Uterus (tissue), 4 donors: ENCODE measurements at places on chromosomes 12 and 14. TPM values are rescaled to one million over a fixed set of nuclear protein-coding genes. Genes with fewer than 3 reads are reported as not detected.

ACADS gene
- total RNA-seq: 12.5 TPM

KRT82 gene
- not detected for total RNA-seq

GYS2 gene
- total RNA-seq: not detected

KCNJ8 gene
- 7.1 TPM for total RNA-seq

TAS2R8 gene
- total RNA-seq: not detected

KCNMB4 gene
- total RNA-seq: 11.0 TPM

DNA sequence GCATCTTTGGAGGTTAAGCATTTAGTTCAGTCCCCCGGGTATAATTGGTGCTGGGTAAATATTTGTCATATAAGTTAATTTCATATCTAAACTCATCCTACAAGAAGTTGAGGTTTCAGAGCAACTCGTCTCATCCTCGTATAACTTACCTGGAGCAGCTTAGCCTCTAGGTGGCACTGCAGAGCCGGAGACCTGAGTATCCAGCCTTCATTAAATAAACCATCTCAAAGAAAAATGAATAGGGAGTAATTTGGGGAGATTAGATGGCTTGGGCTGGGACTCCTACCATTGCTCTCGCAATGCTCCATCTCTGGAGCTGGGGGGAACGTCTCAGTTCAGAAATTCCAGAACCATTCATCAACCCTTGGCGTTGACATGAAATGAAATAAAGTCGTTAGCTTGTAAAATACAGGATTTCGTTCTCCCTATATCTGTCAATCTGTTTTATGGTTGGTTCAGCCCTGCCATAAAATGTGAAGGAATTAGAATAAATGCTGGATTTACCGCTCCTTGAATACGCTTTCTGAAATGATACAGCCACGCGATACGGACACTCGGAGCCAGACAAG is 122.9 kb upstream of the TMEM132D start:
- no peaks in the 10 kb centered on the region for H3K27me3 ChIP-seq
- no peaks in the 10 kb centered on the region for H3K4me1 ChIP-seq
- H3K36me3 ChIP-seq: no peaks in the 10 kb centered on the region
- no peak overlapping the region for H3K27ac ChIP-seq
- no peak overlapping the region for H3K4me3 ChIP-seq

DNA sequence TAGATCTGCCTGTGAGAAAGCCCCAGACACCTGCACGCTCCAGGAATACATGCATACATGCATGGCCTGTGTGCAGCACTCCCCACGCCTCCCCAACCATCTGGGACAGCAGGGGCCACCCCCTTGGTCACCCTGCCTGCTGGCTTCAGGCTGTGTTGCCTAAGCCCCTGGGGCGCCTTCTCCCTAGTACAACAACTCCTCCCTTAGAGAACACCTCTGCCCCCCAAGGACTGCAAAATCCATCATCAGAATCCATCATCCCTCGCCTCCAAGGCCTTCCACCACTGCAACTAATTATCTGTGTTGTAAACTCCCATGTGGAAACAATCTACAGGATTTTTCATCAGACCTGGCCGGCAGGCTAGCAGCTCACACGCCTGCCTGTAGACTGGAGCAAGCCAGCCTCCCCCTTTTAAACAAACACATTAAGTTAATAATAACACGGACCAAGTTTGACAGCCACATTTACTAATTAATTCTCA is 36.8 kb downstream of the ZFP36L1 start:
- no peaks in the 10 kb centered on the region for H3K36me3 ChIP-seq
- DNase-seq: peak; percentile 50
- peak overlapping the region; percentile 5 for H3K27ac ChIP-seq
- no peak overlapping the region for H3K4me3 ChIP-seq
- H3K27me3 ChIP-seq: no peaks in the 10 kb centered on the region

DNA sequence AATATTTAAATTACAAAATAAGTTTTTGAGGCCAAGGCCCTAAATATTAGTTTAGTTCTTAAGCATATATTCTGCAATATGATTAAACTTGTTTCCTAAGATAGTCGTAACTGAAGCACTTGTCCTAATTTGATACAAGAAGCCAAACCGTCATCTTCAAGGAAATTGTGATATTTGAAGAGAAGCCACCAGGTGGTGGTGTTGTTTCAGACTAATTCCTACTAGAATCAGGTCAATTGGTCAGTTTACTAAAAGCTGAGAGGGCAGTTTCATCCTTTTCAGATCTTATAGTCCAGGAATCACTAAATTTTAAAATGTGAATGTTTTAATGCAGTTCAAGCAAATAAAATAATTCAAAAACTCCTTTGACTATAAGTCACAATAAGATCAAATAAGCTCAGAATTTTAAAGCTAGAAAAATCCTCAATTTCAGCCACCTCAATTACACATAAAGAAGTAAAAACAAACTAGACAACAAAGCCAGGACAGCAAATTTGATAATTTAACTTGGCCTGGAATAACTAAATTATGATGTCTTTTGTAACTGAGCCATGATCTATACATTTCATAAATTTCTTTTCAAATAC is 7.1 kb upstream of the ARL1 start:
- no peak overlapping the region for H3K27ac ChIP-seq
- no peak overlapping the region for H3K4me3 ChIP-seq
- H3K4me1 ChIP-seq: no peaks in the 10 kb centered on the region

DNA sequence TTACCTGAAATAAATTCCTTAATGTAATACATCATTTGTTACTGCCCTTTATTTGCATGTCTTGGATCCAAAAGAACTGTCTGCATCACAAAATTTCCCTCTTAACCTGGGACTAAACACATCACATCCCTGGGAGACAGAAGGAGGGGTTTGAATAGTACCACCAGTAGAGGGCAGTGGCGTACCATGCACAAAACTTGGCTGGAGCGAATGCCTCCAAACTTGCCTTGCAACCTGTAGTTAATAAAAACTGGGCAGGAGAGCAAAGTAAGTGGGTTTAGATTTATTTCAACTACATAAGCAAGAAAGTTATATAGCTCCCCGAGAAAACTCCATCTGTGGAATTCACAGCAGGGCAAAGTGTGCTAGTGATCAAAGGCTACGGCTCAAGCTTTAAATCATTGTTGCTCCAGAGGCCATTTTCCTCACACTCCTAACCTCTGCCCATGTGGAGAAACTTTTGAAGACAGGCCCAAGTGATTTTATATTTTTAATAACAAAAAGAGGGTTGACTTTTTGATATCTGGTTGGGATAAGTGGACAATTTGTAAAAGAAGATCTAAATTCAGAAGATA is 1176.7 kb upstream of the SEL1L start:
- H3K27ac ChIP-seq: no peak overlapping the region
- peak; percentile 38 for DNase-seq
- no peaks in the 10 kb centered on the region for H3K36me3 ChIP-seq
- no peaks in the 10 kb centered on the region for H3K27me3 ChIP-seq
- H3K4me3 ChIP-seq: no peak overlapping the region

- no peaks in the 10 kb centered on the region for H3K36me3 ChIP-seq
- H3K27ac ChIP-seq: peak overlapping the region; percentile 19
- H3K4me1 ChIP-seq: no peaks in the 10 kb centered on the region
- DNase-seq: no peak
Observed at GRCh38 chr14:24986206-24986893, 63.6 kb downstream of the STXBP6 start.

GRCh38 chr14:68688872-68689371 is 103.9 kb downstream of the ZFP36L1 start:
- no peak overlapping the region for H3K4me3 ChIP-seq
- peak; percentile 47 for DNase-seq
- no peaks in the 10 kb centered on the region for H3K4me1 ChIP-seq
- no peaks in the 10 kb centered on the region for H3K27me3 ChIP-seq
- H3K27ac ChIP-seq: peak overlapping the region; percentile 75

DNA sequence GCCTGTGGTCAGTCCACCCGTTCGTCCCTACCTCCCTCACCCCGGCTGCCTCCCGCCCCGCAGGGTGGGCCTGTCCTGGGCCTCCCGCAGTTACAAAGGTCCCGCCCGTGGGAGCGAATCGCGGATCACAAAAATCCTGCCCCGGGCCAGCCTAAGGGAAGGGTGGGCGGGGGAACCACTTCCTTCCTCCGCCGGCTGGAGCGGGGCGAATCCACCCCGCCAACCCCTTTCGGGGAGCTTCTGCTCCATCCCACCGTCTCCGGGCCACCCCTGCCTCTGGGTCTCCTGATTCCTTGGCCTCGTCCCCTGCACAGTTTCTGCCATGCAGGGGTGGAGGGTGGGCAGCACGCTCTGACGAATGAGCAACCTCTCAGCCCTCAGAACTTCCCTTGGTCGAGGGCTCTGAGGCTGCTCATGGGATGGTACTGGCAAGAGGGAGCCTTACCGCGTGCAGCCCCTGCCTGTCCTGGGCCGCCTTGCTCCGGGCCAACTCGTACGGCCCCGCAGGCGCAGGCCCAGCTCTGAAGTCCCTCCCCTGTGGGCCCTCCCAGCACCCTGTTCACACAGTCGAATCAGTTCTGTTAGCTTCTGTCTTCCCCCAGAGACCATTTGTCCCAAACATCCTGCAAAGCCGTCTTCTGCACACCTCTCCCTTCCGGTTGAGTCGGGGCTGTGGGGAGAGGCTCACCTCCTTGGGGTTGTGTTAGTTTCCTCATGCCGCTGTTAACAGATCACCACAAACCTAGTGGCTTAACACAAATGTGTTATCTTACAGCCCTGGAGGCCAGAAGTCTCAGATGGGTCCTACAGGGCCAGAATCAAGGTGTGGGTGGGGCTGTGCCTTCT is 589 bp upstream of the HVCN1 start:
- H3K4me1 ChIP-seq: no peaks in the 10 kb centered on the region
- DNase-seq: peak; percentile 57
- H3K36me3 ChIP-seq: no peaks in the 10 kb centered on the region
- no peaks in the 10 kb centered on the region for H3K27me3 ChIP-seq
- peak overlapping the region; percentile 66 for H3K4me3 ChIP-seq

- H3K4me1 ChIP-seq: peaks cover 20% of the 10 kb centered on the region
- no peak overlapping the region for H3K27ac ChIP-seq
- DNase-seq: no peak
- H3K36me3 ChIP-seq: no peaks in the 10 kb centered on the region
- no peaks in the 10 kb centered on the region for H3K27me3 ChIP-seq
Observed at GRCh38 chr12:132510111-132510724, 20.3 kb downstream of the FBRSL1 start.

DNA sequence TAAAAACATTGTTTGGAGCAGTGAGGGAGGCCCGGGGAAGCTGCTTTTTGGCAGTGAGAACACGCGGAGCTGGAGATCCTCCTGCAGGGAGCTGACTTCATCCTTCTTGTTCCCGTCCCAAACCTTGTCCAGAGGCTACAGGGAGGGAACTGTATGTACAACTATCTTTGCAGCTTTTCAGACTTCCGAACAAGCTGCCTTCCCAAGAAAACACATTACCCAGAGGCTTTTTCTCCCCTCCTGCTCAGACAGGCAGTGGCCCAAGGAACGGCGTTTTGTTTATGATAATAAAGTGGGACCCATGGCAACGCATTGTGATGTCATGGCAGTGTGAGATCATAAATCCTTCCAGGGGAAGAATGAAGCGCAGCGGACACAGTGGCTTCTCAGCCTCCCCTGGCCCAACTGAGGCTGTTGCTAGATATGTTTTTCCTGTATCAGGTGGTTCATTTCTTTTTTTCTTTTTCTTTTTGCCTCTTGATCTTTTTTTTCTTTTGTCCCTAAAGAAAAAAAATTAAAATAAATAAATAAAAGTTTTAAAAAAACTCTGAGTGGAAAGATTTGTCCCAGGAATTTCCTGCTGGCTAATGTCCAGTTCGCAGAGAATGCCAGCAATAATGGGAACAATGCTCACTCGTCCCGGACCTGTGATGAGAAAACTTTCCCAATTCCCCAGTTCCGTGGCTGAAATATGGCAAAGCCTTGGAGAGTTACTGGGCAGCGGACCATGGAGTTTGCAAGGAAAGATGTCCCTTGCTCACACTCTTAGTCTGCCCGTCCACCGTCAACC is 103.4 kb upstream of the MAP1LC3B2 start:
- H3K4me3 ChIP-seq: no peak overlapping the region
- no peaks in the 10 kb centered on the region for H3K36me3 ChIP-seq

DNA sequence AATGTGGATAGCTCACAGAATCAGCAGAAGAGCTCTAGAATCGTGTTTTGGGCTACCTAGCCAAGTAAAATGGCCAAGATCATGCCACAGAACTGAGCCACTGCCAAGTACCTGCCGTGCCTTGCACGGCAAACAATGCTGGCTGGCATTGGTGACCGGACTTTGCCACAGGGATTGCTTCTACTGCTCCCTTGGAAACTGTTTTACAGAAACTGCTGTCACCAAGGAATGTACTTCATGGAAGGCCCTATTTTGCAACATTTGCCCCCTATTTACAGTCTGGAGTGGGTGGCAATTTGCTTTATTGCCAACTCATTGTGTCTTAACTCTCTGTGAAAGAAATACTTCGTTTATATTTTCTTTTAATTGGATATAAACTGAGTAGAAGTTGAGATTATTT is 49.0 kb downstream of the BORCS5 start:
- H3K27ac ChIP-seq: peak overlapping the region; percentile 35
- DNase-seq: peak; percentile 21
- no peaks in the 10 kb centered on the region for H3K27me3 ChIP-seq

DNA sequence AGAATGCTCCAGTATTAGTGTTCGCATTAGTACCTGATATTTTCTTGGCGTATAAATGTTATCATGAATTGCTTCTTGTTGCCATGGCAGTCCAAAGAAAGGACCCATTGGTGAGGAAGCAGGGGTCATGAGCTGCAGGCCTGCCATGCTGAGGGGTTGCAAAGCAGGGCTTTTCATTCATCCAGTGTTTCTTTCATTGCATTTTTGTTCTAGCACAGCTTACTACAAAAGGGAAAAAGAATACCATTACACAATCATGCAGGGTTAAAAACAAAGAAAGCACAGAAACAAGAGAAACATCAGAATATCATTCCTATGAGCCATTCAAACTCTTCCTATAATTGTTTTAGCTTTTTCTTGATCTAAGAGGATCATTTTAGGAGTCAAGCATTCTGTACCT is 24.0 kb downstream of the DICER1 start:
- no peaks in the 10 kb centered on the region for H3K27me3 ChIP-seq
- no peak for DNase-seq
- no peak overlapping the region for H3K27ac ChIP-seq
- H3K4me1 ChIP-seq: peaks cover 9% of the 10 kb centered on the region

DNA sequence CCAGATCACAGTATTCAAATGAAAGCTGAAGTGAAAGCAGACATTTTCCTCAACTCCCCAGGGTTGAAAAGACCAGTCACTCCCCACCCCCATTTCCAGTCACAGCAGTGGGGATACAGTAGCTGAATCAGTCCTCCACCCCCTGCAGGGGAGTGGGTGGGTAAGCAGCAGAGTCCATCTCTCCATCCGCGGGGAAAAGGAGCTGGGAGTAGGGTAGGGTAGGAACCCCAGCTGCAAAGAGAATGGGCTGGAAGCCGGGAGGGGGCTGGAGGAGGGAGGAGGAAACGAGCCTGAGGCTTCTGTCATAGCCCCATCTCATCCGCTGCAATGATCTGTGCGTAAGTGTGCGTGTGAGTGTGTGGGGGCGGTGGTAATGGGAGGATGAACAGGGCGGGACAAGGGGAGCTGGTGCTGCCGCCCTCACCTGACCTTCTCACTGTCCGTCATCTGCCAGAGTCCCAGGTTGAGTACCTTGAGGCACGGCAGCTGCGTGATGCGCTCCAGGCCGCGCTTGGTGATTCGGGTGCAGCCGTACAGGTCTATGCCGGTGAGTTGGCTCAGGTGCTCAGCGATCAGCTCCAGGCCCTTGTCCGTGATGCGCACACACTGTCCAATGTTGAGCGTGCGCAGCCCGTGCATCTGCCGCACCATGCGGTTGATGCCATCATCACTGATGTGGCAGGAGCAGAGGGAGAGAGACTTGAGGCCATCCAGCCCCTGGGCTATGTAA is 1.8 kb downstream of the FBXL14 start:
- H3K36me3 ChIP-seq: no peaks in the 10 kb centered on the region
- H3K4me1 ChIP-seq: peaks cover 8% of the 10 kb centered on the region
